Hematopoietic multipotent progenitor cell treated with erythropoietin and hydrocortisone succinate and interleukin-3 and kit ligand, for 8 days (in vitro differentiated cells): ENCODE measurements at places on chromosomes 11 and 22.

- no peak for DNase-seq
Measured at GRCh38 chr11:16097543-16097942, 258.8 kb downstream of the SOX6 start.

- DNase-seq = no peak
Measured at GRCh38 chr11:13073119-13073981, 64.2 kb downstream of the RASSF10 start.

DNA sequence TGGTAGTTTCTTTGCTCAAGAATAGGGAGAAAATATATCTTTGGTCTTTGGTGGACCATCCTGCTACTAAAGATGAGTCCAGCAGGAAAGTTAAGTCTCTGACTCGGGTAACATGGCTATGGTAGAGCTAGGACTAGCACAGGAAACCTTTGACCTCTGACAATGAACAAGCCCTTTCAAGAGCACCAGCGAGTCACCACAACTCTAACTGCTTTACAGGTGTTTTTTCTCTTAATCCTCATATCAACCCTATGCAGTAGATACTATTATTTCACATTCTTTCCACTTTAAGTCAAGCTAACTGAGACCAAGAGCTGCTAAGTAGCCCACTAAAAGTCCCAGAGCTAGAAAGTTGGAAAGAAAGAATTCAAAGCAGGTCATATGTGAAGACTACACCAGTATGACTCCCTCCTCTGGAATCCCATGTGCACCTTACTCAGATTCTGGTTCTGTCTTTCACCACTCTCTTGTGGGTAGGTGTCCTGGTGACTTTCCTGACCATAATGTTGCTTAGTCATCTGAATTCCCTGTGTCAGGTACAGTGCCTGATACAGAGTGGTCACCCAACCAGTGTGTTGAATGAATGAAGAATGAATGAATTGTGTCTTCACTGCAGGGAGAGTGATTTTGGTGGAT, 53.8 kb upstream of the ME3 start:
- DNase-seq = no peak

DNA sequence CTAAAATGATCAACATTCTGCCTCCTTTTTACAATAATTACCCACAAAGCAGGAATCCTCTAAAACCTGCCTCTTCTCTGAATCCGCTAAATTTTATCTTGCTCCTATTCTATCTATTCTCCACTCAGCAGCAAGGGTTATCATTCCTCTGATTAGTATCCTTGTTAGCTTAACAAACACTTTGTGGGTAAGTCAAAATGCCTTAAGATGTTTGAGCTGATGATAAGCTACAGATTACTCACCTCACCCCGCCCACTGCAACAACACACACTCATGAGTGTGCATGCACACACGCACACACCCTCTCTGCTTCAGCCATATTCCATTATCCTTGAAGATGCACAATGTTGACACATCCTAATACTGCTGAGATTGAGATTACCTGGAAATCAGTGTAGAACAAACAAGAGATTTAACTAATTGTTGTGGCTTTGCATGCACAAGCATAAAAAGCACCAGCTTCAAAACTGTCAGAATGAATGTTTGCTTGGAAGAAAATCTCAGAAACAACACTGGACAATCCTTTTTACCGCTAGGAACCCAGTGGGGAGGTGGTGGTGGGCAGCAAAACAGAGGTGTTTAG, 130.9 kb downstream of the BBOX1 start:
- no peak for DNase-seq

- no peak for DNase-seq
Measured at GRCh38 chr11:46162700-46163099, 41.4 kb upstream of the PHF21A start.

DNA sequence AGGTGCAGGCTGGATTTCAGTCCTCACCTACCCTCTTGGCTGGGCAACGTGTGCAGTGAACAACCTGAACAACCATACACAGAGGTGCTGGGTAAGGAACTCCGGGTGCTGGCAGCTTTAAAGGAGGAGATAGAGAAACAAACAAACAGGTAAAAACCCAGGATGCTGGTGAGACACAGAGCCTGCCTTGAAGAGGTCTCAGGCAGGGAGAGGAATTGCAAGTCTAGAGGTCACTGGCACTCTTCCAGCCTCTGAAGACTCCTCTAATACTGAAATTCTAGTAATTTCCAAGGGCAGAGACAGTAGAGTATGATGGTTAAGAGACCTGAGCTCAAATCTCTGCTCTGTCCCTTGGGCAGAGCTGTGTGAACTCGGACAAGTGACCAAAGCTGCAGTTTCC, 192.5 kb downstream of the CEP164 start:
- no peak for DNase-seq

- no peak for DNase-seq
Measured at GRCh38 chr11:3902441-3902840, 47.0 kb downstream of the STIM1 start.

GRCh38 chr11:69958308-69958707, 119.8 kb upstream of the ANO1 start:
- DNase-seq = peak; percentile 87
